ENCODE measurements at places on chromosomes 6 and 20.

GRCh38 chr20:9590189-9590588 lies 75.8 kb downstream of the LAMP5 start:
- peak; percentile 94 for DNase-seq

- peak; percentile 76 for DNase-seq
Measured at GRCh38 chr6:98957450-98957849, 9.7 kb upstream of the FBXL4 start.

DNA sequence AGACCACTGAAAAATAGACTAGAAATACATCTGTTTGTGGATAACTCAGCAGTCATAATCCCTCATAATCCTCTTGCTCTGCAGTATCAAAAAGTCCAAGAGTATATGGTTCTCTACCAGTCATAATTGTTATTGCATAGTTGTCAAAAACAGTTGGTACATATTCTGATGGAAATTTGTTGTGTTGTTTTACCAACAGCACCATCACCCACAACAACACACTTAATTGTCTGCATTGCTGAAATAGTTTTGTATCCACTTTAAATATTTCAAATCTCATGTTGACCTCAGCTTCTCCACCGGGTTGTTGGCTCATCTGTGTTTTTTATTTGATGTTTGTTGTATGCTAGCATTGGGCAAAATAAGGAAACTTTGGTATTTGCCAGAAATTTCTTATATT lies 39.4 kb downstream of the ITCH start:
- no peak for DNase-seq

- DNase-seq, result no peak
Measured at GRCh38 chr6:160767647-160768019, 65.6 kb downstream of the PLG start.

- DNase-seq, result no peak
Measured at GRCh38 chr6:167703347-167703746, 123.4 kb upstream of the AFDN start.

Measured in MG63 (cell line).